ENCODE measurements at places on chromosomes 12 and 14.
A peak's percentile ranks its signal among the peaks of the same experiment; 100 is the strongest.

DNA sequence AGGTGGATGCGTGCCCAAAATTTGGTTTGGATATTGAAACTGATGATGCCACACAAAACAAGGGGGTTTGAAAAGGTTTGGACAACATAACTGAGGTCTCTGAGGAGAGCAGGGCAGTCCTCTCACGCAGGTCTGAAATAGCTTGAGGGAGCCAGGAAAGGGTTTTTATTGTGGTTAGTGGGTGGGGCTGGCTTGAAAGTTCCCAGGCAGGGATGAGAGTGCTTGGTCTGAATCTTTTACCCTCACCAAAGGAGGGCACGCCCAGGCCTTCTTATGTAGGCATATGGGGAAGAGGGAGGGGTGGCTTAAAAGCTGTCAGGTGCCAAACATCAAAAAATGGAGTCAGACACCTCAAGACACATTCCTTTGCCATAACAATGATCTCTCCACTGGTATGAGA lies 493.1 kb upstream of the CCDC196 start:
- no peak for DNase-seq

GRCh38 chr12:73424484-73424883 lies 1113.2 kb upstream of the ATXN7L3B start:
- no peak for DNase-seq

- DNase-seq = no peak
Measured at GRCh38 chr14:85531141-85531586, 1.2 kb downstream of the FLRT2 start.

DNA sequence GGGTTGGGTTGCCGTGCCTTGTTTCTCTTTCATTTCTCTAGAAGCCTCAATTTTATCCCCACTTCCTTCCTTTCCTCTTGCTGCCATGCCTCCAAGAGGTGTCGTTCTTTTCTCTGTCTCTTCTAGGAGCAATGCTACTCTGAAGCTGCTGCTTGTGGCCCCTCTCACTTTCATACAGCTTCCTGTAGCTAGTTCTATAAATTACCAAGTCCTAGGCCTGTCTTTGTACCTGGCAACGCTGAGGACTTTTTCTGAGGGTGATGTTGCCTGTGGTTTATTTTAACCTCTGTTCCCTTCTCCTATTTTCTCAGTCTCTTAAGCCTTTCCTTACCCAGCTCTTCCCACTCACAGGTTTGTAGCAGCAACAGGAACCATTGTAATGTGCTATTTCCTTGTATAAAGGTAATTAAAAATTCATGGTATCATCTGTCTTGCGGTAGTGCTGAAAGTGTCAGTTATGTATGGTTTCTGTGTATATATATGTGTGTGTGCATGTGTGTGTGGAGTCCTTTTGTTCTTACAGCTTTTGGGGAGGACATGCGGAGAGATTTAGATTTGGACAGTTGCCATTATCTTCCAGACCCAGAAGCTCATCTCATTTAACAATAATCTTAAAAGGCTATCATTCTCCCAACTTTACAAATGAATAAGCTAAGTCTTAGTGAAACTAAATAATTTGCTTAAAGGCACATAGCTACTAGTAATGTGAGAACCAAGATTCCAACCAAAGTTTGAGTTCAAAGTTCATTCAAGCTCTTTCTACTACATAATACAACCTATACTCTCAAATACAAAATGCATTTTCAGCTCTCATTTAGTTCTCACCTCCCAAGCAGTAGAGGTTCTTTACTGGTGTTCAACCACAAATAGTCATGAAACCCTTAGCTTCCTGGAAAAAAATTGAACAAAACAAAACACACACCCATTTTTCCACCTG lies 43.8 kb downstream of the DDHD1 start:
- DNase-seq = peak; percentile 82

DNA sequence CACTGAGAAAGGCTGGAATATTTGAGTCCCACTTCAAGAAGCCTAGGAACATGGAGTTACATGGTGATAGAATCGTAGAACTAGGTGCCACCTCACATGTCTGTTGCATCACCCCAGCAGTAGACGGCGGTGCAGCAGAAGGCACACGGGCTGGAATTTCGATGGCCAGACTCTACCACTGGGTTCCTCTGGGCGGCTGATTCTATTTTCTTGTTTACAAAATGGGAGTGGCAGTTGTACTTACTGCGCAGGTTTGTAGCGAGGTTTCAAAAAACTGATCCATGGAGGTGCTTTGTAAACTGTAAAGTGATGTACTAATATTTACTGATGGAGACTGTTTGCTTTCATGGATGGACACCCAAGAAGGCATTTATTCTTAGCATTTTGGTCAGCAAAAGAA lies 45.7 kb downstream of the WDR20 start:
- DNase-seq = no peak

GRCh38 chr12:103855036-103855712 lies 14.1 kb upstream of the NT5DC3 start:
- DNase-seq = no peak

DNA sequence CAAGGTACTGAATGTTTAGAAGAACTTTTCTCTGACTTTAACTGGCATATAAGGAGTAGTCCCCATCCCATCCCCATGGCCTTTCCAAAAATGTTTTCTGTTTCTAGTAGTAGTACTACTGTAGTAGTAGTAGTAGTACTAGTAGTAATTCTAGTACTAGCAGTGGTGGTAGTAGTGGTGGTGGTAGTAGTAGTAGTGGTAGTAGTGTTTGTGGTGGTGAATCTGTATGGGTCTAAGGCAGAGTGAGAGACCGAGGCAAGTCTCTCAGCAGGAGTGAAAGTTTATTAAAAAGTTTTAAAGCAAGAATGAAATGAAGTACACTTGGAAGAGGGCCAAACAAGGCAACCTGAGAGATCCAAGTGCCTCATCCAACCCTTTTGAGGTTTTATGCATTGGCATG lies 58.6 kb downstream of the FOXN4 start:
- no peak for DNase-seq
